ENCODE measurements at places on chromosomes 5 and 9.

DNA sequence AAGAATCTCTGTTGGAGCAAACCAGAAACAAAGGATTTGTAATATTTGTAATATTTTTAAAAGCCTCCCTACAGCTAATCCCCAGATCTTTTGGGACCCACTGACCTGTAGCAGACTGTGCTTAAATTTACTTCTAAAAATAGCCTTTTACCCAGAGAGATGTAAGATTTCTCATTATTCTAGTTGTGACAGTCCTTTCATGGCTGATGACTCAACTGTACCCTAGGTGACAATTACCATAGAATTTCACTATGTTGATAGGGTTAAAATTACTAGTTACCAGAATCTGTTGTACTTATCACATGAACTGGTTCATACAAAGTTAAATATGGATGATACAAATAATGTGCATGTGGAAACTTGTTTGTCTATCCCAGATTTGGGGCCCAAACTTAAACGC is 543.9 kb upstream of the SEMA6A start:
- no peak for DNase-seq

GRCh38 chr9:97387504-97387886 is 24.4 kb upstream of the TDRD7 start:
- no peak for DNase-seq

GRCh38 chr9:38046661-38047300 is 22.2 kb downstream of the SHB start:
- no peak for DNase-seq

GRCh38 chr5:62112689-62113228 is 193.2 kb upstream of the KIF2A start:
- no peak for DNase-seq

- DNase-seq: no peak
These were observed 92.2 kb upstream of the ADAMTS2 start for GRCh38 chr5:179437341-179438001.

DNA sequence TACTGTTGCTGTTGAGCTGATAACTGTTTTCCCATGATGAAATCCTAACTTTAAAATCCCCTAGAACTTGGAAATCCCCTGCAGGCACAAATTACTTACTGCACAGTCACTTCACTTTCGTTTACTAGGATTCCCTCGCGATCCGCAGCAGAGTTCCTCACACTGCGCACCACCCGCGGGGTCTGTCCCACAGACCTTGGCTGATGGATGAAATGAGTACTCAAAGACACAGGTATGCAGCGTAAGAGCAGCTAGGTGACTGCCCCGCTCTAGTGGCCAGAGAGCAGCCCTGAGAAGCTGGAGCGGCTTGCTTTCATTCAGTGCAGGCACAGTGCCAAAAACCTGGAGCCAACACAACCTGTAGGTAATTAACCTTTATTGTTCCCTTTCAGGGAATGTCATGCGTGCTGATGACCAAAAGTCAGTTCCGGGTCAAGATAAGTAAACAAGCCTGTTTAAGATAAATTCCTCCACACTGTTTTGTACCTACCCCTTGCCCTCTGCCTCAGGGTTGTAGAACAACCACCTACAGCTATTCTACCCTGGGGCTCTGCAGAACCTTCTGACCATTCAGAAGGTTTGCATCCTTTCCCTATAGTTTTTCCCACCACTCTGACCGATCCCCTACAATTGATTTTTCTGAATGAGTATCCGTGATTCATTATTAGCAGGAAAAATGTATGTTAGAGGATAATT is 191.2 kb downstream of the CDH9 start:
- no peak for DNase-seq

DNA sequence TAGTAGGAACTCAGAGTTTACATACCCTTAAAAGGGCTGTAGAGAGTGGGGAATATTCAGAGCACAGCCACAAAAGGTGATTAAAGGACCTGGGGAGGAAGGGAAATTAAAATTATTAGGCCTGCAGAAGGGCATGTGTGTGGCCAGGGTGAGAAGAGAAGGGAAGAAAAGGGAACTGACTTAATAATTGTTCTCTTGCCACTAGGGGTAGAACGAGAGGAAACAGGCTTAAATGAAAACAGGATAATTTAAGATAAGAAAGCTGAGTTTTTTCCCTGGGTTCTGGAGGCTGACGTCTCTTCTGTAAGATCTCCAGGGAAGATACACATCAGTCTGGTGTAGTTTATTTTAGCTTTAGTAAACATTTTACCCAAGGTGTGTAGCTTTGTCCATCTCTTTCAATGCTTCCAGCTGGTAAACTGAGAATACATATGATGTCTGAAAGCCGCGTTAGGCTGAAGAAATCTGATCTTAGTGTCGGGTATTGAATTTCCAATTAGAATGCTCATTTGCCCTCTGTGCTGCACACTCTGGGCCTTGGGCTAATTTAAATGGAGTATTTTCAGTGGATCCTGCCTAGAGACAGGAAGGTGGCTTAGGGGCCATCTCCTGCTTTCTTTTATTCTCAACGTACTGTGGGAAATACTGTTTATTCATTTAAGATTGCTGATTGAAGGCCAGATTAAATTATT is 416.8 kb downstream of the TMEM38B start:
- DNase-seq: peak; percentile 59

DNA sequence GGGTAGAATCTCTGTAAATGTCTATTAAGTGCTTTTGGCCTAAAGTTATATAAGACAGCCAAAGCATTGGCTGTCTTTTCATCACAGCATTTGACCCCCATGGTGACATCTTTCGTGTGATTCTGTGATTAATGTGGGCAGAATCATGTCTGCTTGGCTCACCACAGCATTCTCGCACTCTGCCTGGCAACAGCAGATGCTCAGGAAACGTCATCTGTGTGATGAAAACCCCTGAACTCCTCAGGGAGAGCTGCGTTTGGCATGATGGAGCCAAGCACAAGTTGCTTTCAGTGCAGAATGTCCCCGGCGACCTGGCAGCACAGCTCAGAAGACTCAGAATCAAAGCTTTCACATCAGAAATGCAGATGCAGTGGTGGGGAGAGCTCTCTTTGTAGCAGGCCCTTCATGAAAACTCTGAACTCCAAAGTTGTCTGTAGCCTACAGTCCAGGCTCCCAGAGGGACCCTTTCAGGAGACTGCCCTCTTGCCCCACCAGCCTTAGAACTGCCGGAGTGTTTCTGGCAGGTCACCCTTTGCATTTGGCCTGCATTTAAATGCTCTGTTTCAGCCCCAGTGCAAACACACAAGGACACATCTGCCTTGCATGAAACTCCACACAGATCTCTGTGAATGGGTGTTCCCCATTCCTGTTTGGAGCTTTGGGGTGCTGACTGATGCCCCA is 155.6 kb upstream of the PANK3 start:
- DNase-seq: no peak

DNA sequence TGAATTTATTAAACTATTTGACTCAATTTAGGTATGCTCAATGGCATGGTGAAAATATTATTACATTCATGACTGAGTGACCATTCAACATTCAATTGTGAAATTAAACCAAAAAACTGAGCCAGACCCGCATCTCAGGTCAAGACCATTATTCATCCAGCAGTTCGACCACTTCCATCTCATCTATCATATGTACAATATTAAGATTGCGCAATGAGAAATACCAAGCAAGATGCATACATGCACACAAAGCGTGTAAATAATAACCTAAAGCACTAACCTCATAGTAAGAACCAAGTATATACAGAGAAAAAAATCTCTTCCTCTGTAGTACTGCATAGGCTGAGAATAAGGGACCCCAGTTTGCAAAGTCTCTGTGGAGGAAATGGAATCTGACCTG is 310.2 kb downstream of the ADGRV1 start:
- no peak for DNase-seq

DNA sequence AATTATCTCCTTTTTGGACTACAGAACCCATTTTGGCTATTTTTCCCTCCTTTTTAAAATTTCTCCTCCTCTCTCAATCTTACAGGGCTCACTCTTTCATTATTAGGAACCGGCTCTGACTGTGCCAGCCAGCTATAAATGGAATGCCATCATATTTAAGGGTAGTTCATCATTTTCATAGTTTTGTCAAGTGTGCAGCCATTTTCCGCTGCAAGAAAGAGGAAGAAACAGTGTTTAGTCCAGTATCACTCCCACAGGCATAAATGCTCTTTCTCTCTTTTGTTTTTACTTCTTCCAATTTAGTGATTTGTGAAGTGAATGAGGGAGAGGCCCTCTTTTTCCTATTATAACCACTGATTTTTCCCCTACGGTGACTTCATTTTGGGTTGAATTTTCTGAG is 290.0 kb downstream of the NR3C1 start:
- DNase-seq: no peak

DNA sequence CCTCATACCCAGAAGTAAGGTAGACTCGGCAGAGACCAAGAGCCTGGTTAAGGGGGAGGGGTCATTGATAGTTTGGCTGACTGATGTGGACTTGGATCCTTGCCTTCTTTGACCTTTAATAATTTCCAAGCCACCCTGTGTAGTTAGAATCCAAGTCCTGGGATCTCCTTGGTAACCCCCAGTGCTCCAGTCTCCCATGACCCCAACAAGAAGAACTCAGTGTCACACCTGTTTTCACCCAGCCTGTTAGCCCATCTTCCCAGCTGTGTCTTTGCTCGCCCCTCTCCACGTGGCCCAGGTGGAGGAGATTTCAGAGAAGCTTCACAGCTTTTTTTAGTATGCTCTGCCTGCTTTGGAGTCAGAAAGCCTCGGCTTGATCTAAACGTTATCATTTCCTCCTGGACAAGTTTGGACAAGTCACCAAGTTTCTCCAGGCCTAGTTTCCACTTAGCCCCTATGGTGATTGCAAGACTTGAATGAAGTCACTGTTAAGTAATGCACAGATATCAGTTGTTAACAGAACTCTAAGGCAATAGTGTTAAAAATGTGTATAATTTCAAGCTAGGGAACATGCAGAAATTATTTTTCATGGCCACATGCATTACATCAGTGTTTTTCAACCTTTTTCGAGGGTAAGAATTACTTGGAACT is 170.0 kb downstream of the TMEM38B start:
- no peak for DNase-seq

- DNase-seq: no peak
These were observed 21.9 kb downstream of the ZNF608 start for GRCh38 chr5:124724357-124725039.

- no peak for DNase-seq
These were observed 8.4 kb downstream of the PRDM6 start for GRCh38 chr5:123097483-123097870.

DNA sequence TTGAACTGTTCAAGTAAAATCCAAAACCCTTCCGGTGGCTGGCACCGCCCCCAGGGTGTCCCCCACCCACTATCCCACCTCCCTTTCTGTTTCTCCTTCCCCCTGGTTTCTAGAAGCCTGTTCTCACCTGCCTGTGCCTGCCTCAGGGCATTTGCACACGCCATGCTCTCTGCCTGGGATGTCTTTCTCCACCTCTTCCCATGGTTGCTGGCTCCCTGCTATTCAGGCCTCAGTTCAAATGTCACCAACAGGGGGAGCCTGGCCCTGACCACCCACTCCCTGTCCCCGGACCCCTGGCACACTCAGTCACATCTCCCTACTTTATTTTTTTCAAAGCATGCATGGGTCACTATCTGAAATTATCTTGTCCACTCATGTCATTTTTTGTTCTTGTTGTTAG is 39.9 kb upstream of the EEIG1 start:
- no peak for DNase-seq

DNA sequence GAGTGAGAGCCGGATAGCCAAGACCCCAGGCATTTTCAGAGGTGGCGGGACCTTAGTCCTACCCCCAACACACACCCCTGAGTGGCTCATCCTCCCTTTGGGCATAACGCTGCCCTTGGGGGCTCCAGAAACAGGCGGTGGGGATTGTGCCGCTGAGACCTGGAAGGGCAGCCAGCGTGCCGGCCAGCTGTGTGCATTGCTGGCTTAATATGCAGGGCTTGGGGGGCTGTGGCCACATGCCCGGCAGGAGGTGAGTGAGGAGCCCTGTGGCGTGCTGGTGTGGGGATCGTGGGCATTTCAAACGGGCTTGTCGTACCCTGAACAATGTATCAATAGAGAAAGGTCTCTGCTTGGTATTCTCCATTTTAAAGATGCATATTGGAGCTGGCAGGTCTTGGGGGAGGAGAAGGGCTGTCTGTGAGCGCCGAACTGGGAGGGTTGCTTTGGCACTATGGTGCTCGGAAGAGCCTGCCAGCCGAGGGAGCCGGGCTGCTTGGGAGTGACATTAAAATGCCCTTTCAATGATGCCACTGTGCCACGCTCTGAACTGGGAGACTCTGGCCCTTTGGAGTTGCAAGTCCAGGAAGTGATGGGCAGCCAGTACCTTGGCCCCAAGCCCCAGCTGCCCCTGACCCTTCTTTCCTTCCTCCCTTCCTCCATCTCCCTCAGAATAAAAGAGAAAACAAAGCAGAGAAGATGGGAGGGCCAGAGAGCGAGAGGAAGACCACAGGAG is 11.2 kb upstream of the OLFM1 start:
- no peak for DNase-seq

DNA sequence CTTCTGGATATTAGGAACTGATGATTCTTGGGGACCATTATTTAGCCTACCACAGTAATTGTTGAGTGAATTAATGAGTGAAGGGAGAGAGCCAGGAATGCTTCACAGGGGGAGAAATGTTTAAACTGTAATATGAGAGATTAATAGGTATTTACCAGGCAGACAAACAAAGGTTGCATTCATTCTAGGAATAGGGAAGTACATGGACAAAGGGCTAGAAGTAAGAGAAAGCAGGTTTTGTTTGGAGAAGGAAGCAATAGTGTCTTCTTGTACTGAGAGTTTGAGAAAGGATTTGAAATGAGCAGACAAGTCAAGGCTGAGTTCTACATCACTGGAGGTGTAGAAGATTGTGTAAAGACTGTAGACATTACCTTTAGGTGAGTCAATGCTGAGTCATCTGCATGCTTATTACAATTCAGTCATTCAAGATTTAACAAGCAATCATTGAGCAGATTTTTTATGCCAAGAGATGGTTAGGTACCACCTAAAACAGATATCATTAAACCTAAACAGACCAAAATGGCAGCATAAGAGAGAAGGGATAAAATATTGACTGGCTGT is 8.0 kb downstream of the TAF1L start:
- DNase-seq: no peak

DNA sequence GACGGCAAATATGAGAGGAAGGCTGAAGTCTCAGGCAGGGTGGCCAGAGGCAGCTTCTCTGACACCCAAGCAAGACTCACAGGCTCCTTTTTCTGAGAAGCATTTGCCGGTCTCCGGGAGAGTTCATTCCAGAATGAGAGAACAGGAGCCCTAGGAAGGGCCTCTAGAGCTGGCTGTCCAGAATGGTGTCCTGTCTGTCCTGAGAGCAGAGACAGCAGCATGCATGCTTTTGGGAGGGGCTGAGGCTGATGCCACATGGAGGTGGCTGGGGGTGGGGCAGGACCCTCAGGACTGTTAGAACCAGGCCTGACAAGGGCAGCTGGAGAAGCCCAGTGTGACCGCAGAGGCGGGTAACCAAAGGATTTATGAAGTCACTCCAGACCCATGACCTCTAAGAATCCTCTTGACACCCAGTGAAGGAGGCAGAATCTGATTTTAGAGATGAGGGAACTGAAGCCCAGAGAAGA is 60.0 kb downstream of the SHB start:
- no peak for DNase-seq

GRCh38 chr9:132287256-132287760 is 67.5 kb downstream of the SETX start:
- DNase-seq: no peak

DNA sequence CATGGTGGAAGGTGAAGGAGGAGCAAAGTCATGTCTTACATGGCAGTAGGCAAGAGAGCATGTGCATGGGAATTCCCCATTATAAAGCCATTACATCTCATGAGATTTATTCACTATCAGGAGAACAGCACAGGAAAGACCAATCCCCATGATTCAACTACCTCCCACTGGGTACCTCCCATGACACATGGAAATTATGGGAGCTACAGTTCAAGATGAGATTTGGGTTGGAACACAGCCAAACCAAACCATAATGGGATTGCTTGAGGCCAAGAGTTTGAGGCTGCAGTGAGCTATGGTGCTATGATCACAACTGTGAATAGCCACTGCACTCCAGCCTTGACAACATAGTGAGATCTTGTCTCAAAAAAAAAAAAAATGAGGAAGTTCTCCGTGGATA is 581.8 kb downstream of the TAF11L14 start:
- no peak for DNase-seq

All from NCI-H1105 treated with DMSO at 0.1 percent for 48 hours (cell line).